ENCODE measurements at places on chromosomes 16 and 17.

DNA sequence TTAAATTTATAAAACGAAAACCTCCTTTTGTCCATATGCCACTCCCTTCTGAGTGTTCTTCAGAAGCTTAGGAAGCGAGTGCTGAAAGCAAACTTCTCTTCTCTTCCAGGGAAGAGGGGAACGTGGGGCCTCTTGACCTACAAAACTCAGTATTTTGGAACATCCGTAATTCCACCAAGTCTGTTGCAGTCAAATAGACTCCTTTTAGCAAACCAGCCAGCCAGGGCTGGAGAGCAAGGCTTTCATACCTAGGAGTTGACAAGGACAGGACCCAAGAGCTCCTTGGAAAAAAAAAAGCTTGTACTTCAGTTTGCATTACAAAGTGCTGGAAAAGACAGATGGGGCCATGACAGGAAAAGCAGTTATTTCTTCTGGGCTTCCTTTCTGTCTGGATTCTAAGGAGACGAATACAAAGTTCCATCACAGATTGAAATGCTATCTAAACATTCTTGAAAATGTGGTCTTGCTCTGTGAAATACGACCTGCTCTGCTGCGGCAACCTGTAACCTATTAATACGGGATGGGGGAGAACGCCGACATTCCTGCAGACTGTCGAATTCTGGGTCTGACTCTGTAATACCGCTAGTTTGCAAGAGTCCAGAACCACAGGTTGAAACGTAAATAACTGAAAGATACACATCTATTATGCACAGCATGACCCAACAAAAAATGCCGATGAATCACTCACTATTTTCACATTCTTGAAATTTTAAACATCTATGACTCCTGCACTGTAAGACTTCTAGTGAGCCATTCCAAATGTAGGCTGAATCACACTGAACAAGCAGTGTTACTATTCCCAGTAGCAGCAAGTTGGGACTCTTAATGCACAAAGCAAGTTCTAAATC is 20.6 kb downstream of the VPS53 start:
- DNase-seq = peak; percentile 98

- no peak for DNase-seq
Measured at GRCh38 chr16:75071621-75072020, 45.0 kb downstream of the LDHD start.

- no peak for DNase-seq
Measured at GRCh38 chr16:23979982-23980381, 144.2 kb downstream of the PRKCB start.

GRCh38 chr16:78640886-78641285 is 541.4 kb downstream of the WWOX start:
- DNase-seq = no peak

GRCh38 chr16:46632778-46633733 is 11.9 kb upstream of the SHCBP1 start:
- no peak for DNase-seq

DNA sequence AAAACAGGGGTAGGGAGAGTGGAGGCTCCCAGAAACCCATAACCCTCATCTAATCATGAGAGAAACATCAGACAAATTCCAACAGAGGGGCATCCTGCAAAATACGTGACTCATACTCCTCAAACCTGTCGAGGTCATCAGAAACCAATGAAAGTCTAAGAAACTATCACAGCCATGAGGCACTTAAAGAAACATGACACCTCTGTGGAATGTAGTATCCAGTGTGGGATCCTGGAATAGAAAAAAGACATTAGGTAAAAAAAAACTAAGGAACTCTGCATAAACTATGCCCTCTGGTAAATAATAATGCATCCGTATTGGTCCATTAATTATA is 16.4 kb downstream of the CDH5 start:
- peak; percentile 88 for DNase-seq

- DNase-seq = no peak
Measured at GRCh38 chr17:11671126-11671525, 72.9 kb downstream of the DNAH9 start.

DNA sequence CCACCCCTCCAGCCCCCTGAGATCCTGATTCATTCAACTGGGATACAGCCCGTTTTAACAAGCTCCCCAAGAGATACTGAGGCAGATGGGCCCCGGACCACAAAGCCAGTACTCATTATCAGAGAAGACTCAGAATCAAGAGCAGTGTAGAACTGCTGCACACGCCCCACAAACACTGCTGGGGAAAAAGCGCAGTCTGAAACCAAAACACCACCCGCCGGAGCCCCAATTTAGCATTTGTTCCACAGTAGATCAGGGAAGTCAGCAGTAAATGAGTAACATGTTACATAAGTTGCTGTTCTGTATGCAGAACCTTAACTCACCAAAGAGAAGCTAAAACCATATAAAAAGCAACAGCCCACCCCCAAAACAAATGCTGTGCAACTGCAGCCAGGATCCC is 123.6 kb downstream of the CDYL2 start:
- DNase-seq = no peak

- peak; percentile 76 for DNase-seq
Measured at GRCh38 chr17:13393841-13394710, 207.7 kb downstream of the HS3ST3A1 start.

GRCh38 chr17:70813355-70813930 is 644.1 kb downstream of the KCNJ2 start:
- no peak for DNase-seq

DNA sequence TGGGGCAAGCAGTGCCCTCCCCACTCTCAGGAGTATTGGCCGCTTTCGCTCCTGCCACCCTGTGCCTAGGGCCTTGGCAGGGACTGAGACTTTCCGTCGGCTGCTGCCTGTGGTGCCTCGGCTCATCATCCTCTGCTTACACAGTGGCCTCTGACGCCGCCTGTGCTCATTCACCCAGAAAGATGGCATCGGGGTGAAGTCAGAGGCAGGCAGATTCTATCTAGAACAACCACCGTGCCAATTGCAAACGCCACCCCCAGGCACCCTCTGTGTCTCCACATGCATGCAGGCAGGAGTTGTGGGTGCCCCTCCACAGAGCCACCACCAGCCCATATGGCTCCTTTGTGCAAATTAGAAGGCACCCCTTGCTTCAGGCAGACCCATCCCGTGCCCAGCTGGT is 154.2 kb upstream of the GSE1 start:
- no peak for DNase-seq

- DNase-seq = no peak
Measured at GRCh38 chr16:63617990-63618763, 1503.7 kb downstream of the CDH11 start.

GRCh38 chr16:25108054-25108453 is 3.5 kb upstream of the LCMT1 start:
- no peak for DNase-seq

- peak; percentile 46 for DNase-seq
Measured at GRCh38 chr17:30586818-30587595, 109.8 kb downstream of the GOSR1 start.

DNA sequence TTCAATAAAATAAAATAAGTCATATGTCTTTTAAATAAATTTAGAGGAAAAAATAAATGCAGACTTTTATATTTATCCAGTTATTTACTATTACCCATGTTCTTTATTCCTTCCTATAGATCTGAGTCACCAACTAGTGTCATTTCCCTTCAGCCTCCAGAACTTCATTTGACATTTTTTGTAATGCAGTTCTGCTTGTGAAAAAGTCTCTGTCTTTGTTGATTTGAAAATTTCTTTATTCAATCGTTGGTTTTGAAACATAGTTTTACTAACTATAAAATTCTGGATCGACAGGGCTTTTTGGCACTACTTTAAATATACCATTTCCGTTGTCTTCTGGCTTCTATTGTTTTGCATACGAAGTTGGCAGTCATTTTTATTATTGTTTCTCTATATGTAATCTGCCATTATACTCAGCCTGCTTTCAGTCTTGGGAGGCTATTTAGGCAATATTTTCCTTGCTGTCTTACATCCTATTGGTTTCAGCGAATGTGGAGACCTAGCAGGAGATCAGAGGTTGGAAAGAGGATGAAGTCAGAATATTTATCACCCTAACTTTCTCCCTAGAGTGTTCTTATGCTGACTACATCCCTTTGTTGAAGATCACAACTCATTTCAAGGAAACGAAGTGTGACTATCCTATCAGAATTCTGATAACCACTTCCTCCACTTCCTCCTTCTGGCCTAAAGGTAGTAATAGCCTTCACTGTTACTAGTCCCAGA is 42.0 kb upstream of the SLC6A2 start:
- DNase-seq = no peak

DNA sequence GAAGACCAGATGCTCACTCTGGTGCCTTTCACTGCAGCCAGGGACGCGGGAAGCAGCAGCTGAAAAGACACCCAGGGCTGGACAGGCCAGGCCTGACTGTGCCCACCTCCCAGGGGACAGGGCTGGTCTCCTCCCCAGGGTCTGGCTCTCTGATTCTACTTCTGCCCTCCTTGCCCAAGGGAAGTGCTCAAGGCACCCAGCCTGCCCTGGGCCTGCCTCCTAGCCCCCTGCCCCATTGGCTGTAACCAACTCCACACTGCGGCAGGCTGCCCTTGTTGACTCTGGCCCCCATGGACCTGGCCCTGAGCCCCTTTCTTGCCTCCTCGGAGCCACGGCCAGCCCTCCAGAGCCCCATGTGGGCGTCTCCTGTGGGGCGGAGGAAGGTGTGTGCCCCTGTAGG is 212.5 kb downstream of the NTN1 start:
- no peak for DNase-seq

DNA sequence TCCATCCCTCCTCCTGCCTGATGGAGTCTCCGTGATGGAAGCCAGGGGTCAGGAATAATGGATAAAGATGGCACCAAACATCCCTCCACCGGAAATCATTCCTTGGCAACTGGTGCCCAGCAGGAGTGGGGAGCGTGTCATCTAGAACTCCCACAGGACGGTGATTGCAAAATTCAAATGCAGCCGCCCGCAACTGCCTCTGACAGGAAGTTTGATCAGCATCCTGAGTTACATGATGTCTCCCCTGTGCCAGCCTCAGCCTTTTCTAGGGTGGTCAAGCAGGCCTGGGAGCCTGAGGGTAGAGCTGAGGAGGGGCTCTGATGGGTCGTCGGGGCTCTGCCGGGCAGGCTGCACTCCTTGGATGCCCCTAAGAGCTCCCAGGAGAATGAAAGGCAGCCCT is 52.8 kb downstream of the GSG1L start:
- DNase-seq = no peak

- no peak for DNase-seq
Measured at GRCh38 chr16:70483426-70483825, 29.0 kb downstream of the FCSK start.

DNA sequence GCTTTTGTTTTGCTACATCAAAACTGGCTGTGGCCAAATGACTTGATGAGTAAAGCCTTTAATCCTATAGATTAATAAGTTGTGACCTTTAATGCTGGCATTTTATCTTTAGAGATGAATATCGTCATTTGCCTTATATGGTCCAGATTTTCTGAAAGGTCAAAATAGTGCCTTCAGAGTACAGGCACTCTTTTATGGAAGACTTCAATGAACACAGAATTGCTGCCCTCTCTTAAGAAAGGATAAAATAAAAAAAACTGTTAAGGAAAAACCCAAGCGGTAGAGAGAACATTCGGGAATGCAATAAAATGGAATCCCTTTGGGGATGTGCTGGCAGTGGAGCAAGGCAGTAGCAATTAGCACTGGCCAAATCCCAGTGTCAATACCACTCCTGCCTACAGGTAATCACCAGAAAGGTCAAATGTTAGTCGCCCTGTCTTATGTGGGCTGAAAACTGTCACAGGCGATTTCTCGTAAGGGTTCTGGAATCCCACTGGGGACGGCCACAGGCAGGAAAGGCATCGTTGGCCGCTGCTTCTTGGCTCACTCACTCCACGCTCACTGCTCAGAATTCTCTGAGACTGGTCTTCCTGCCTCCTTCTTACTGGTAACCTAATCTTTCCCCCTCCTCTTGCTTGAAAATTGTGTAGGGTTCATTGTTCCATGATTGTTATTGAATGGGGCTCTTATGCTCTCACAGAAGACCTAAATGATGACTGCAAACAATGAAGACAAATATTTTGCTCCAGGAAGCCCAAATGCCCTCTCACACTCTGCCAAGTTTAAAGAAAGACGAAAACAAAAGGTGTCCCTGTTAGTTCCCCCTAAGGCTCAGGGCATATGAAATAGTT is 45.4 kb upstream of the HSBP1 start:
- no peak for DNase-seq

DNA sequence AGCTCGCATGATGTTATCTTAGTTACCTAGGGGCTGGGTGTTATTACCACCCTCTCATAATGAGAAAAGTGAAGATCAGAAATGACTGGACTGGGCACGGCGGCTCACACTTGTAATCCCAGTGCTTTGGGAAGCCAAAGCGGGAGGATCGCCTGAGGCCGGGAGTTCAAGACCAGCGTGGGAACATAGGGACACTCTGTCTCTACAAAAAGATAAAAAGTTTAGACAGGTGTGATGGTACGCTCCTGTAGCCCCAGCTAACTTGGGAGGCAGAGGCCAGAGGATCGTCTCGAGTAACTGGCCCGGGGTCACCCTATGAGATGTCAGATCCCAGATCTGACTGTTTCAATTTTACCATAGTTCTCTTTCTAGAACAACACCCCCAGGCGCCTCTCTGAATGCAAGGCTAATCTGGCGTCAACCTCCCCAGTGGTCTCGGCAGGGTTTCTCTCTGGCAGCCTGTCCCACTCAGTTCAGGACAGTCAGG is 1.9 kb upstream of the CCDC102A start:
- no peak for DNase-seq

GRCh38 chr17:68033636-68034451 is 1.7 kb upstream of the KPNA2 start:
- peak; percentile 60 for DNase-seq

DNA sequence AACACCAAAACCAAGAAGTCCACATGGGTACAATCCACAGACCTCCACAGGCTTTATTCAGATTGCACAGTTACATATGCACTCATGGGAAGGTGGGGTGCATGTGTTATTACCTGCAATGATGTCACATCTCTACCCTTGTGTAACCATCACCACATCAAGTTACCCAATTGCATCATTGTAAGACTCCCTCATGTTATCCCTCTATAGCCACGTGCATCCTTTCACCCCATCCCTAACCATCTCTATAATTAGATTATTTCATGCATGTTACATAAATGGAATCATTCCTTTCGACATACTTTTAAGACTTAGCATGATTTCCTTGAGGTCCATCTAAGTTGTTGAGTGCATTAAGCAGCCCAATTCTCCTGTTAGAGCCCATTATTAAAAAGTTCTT is 408.2 kb upstream of the C16orf82 start:
- DNase-seq = no peak

GRCh38 chr17:44757045-44757917 is 1.5 kb upstream of the ADAM11 start:
- no peak for DNase-seq

Data from astrocyte of the spinal cord (primary cell).